Right forelimb (tissue), 1 donor: ENCODE measurements at places on chromosomes 12 and 14.

DNA sequence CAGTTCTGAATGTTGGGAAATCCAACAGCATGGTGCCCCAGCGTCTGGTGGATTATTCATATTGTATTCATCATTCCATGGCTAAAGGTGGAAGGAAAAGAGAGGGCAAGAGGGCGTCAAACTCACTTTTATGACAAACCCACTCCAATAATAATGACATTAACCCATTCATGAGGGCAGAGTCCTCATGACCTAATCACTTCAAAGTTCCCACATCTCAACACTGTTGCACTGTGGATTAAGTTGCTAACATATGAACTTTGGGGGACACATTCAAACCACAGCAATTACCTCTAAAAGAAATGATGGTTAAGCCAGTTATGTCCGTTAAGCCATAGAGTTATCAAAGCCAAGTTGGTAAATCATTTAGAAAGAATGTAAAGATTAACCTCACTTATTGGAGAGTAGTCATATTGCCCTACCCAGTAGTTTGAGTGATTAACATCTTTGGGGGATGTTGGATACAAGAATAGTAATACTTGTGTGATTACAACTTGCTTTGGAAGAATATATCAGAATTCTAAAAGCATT, 212.4 kb upstream of the FLRT2 start:
- no peak for DNase-seq

DNA sequence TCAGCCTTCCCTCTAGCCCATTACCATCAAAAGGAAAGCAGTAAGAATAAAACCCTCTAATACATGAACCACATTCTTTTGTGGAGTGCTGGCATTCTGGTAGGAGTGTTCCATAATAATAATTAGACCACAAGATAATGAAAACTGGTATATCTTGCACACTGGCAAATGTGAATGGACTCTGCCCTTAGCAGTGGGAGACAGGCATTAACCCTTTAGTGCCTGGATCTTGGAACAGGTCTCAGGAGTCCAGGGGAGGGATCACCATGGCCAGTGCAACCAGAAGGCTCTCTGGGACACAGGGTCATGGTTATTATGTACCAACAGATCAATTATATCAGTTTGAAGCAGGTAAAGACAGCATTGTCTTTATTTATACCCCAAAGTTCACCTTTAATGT, 387.5 kb upstream of the TMPO start:
- no peak for DNase-seq

- DNase-seq, result no peak
Observed at GRCh38 chr14:27927519-27927918, 839.1 kb upstream of the FOXG1 start.

DNA sequence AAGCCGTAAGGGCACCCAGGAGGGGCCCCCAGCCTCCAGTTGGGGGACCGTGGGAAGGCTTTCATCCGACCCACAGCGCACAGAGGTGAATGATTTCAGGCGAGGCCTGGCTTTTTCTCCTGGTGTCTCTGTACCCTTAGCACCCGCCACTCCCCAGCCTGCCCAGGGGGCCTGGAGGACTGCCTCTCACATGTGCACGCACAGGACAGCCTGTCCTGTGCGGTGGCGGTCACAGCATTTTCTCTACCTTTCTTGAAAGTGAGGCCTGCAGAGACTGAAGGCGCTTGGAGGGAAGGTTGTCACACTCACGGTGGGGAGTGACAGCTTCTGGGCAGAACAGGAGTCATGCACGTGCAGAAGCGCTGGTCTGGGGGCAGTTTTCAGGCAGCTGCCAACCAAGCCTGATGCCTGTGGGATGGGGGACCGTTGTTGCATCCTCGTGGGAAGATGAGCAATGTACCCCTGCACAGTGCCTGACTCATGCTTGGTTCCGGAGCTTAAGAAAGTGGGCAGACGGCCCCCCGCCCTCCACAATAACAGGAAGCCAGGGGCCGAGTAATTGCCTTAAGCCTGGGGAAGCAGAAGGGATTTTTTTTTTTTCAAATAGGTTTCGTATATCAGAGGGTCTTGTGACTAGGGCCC, 148.1 kb downstream of the TSPAN9 start:
- DNase-seq, result no peak

DNA sequence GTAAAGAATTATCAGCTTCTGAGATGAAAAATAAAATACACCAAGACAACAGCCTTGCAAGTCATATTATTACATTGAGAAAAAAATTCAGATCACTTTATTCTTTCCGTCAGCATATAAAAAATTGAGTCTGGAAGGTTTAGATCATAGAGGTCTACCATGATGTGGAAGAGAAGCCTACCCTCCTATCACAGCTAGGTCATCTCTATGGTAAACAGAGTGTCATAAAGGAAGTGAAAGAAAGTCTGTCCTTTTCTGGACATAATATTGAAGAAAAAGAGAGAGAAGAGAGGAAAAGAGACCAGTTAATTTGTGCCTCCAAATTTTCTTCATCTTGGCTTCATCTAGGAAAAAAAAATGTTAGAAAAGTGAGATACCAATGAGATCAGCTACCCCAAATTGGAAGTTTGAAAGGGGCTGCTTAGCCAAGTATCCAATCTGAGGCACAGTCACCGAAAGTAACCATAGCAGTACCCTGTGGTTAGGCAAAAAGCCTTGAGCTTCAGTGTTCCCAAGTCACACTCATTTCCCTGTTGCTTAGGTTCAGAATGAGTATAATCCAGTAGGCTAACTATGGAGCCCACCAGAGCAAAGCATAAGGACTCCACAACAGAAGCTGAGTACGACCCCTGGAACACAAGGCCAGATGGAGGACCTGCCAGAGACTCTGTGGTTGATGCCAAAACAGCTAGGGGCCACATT, 38.1 kb downstream of the DUSP6 start:
- DNase-seq, result no peak

DNA sequence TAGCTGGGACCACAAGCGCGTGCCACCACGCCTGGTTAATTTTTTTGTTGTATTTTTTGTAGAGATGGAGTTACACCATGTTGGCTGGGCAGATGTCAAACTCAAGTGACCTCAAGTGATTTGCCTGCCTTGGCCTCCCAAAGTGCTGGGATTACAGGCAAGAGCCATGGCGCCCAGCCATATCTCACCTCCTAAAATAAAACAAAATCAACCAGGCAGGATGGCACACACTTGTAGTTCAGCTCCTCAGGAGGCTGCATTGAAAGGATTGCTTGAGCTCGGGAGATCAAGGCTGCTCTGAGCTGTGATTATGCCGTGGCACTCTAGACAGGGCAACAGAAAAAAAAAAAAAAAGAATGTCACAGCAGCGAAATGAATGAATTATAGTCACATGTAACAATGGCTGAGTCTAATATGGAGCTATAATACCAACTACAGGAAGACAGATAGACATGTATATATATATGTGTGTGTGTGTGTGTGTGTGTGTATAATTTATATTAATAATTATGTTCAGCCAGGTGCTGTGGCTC, 19.3 kb upstream of the TMEM120B start:
- no peak for DNase-seq

DNA sequence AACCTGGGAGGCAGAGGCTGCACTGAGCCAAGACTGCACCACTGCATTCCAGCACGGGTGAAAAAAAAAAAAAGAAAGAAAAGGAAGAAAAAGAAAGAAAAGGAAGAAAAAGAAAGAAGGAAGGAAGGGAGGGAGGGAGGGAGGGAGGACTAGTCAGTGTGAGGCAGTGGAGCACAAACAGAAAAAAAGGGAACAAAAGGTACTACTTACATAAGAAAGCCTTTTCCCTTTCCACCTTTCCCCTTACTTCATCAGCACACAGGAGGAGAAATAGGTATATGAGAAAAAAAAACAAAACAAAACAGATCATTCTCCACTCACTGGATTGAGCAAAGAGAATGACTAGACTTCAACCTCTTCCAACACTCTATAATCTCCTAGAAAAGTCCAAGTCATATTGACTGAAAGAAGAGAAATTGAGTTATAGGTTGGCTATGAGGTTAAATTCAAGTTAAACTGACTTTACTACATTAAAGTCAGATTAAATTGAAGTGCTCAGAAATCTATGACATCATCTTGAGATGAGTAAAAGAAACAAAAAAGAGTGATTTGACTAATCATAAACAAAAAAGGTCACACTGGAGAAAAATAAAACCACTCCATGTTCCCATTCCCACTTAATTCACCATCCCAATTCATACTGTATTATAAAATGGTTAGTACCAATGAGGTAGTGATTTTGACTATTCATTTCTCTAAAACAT, 43.6 kb downstream of the NOVA1 start:
- no peak for DNase-seq

DNA sequence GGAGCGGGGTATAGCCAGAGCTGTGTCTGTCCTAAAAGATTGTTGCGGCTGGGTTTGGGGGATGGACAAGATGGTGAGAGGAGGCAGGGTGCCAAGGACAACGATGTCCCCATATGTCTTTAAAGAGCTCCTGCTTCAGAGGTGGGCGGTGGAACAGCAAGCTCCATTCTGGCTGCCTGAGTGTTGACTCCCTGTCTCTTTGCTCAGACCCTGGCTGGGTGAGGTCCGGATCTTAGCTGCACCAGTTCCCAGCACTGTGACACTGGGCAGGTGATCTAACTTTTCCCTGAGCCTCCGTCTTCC, 8.3 kb upstream of the WSCD2 start:
- DNase-seq, result no peak
